ENCODE measurements at places on chromosomes 12 and 14. TPM values are rescaled to one million over a fixed set of nuclear protein-coding genes. Genes with fewer than 3 reads are reported as not detected.

The OR6C75 gene
- not detected for total RNA-seq

The ANO2 gene
- 0.71 TPM for total RNA-seq

The KLHL33 gene
- total RNA-seq = not detected

The GALNT8 gene
- not detected for total RNA-seq

GRCh38 chr12:113921430-113921829 is 44.7 kb downstream of the RBM19 start:
- DNase-seq = no peak

GRCh38 chr12:78732481-78732880 is 132.1 kb upstream of the SYT1 start:
- no peak for DNase-seq

DNA sequence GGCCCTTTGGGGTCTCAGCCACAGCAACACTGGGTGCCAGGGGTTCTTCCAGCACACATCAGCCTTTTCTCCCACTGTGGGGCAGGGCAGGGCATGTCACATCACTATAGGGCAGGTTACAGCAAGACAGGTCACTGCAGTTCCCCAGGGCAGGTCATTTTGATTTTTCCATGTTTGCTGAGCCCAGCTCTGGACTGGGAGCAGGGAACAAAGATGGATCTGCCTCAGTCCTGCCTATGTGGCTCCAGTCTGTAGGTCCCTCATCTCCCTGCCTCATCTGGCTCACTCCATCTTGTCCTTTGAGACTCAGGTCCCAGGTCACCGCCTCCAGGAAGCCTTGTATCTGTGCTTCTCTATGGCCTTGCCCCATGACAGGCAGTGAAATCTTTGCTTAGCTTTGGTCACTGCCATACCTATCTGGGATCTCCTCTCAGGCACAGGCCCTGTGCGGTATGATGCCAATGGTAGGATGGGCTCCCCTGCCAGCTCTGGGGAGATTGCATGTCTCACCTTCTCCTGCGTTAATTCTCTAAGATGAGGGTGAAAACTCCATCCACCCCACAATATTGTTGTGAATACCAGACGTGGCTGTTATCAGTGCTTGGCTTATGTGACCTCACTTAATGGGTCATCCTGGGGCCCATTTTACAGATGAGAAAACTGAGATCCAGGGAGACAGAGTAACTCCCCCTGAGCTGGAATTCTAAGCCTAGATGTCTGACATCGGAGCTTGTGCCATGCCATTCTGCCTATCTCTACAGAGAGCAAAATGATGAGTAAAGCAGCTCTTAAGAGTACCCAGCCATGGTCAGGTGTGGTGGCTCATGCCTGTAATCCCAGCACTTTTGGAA is 1.5 kb downstream of the SERPINA6 start:
- DNase-seq = no peak

GRCh38 chr12:120317224-120318105 is 10.1 kb downstream of the PLA2G1B start:
- peak; percentile 100 for DNase-seq

DNA sequence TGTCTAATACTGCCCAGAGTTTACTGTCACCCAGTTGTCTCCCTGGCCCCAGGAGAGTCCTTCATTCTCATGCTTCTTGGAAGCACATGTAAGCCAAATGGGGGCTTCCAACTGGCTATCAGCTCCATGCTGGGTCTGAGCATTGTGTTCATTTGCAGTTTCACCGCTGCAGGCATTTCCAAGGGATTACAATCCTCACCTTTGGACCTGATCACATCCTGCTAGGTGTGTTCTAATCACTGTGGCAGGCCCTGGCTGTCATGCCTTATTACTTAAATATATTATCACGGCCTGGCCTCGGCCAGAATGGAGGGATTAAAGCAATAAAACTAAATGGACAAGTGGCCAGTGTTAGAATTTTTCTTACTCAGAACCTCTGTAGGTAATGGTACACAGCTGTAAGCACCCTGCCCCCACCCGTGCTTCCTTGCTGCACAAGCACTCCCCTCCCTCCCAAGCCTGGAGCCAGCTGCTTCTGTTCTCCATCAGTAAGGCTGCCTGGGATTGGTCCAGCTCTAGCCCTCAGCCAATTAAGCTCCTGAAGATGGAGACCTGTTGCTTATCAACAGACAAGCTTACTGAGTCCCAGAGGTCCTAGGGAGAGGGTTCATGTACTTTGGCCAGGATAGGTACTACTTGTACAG is 175.9 kb upstream of the RBM19 start:
- DNase-seq = no peak

GRCh38 chr12:132475304-132476037 is 14.5 kb upstream of the FBRSL1 start:
- no peak for DNase-seq

DNA sequence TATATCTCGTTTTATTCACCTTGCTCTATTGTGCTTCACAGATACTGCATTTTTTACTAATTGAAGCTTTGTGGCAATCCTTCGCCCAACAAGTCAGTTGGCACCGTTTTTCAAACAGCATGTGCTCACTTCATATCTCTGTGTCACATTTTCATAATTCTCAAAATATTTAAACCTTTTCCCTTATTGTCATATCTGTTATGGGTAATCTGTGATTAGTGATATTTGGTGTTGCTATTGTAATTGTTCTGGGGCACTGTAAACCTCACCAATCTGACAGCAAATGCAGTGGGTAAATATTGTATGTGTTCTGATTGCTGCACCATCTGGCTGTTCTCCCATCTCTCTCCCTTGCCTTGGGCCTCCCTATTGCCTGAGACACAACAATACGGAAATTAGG is 191.3 kb downstream of the BTG1 start:
- no peak for DNase-seq

- no peak for DNase-seq
Measured at GRCh38 chr14:34229140-34229539, 232.9 kb downstream of the SPTSSA start.

DNA sequence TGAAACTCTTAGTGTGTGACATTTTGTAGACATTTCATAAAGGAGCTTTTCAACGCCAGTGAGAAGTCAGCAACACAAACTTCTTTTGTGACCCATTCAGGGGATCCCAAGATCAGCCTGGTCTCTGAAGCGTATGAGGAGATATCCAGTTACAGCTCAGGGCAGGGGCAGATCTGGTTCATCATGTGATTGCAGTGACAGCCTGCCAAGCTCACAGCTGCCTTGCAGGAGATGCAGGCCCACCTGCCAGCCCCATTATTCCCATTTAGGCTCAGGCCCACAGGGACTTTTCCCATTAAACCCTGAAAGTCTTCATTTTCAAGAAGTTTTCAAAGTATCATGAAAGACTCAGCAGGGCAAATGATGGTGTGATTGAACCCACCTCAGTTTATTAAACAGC is 38.3 kb downstream of the SRGAP1 start:
- peak; percentile 98 for DNase-seq

DNA sequence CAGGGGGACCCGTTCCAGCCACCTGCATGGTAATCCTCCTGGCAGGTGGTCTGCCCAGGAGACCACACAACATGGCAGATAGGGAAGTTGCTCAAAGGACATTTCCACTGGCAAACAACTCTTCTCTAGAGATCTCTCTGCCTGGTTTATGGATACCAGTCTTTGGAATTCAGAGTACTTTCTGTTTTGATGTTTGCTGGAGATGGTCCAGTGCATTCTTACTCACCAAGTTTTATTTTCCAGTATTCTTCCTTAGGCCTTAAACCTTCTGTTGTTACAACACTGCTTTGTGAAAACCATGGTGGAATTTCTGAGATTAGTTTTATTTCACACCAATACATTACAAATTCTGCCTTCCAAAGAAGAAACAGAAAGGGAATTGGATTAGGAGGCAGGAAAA is 428.3 kb downstream of the FUT8 start:
- DNase-seq = no peak

- DNase-seq = no peak
Measured at GRCh38 chr14:50191499-50191898, 39.9 kb downstream of the SOS2 start.

DNA sequence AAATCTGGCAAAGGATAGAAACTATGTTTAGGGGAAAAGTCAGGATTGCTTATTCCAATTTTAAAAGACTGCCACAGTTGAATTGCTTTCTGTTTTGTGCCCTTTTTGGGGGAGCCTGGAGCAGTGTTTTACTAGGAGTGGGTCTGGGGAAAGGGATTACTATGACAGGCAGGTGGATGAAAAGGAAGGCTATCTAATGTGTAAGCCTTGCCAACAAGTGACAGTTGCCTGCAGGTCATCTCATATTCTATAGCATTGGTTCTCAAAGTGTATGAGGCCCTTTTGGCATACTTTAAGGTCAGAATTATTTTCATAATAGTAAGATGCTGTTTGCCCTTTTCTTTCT is 4.1 kb downstream of the EID3 start:
- no peak for DNase-seq

DNA sequence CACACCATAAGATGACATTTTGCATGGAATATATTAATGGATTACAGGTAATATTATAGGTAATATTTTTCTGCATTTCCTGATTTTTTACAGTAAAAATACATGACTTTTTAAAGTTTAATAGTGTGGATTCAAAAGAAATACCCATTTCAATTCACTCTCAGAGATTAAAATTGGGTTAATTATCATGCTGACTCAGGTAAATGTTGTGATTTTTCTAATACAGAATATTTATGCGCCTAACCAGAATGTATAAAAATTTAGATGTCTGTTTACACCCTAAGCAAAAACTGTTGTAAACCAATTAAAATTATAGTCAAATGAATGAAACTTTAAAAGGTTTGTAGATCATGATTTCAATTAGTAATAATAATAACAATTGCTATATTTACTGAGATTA is 117.2 kb upstream of the FLRT2 start:
- no peak for DNase-seq

GRCh38 chr12:6383572-6384498 is at the start of gene LTBR:
TSS of gene LTBR (plus strand) at chr12:6384162. CDS start at chr12:6384359, 197 bp downstream.
- DNase-seq = peak; percentile 92

All from SK-MEL-5 (cell line).